ENCODE measurements at places on chromosomes 7 and 10.

- DNase-seq = no peak
Observed at GRCh38 chr10:51106311-51106945, 32.1 kb downstream of the PRKG1 start.

GRCh38 chr10:36736311-36736710 is 389.1 kb upstream of the ANKRD30A start:
- DNase-seq = no peak

GRCh38 chr7:151792636-151793035 is 84.3 kb downstream of the PRKAG2 start:
- no peak for DNase-seq

- no peak for DNase-seq
Observed at GRCh38 chr10:113179265-113179664, 229.2 kb downstream of the TCF7L2 start.

DNA sequence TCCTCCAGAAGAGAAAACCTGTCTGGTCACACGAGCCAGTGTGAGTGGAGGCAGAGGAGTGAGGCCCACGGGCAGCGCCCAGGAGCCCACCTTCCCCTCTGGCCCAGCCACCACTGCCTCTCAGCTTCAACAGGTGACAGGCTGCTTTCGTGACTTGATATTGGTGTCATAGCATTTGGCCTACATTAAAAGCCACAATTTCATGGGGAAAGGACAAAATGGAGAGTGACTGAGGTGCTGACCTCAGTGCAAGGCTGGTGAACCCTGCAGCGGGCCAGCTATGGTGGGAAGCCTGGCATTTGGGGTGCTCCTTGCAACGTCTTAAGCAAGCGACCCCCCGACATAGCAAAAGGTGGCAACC is 21.3 kb downstream of the ECHDC3 start:
- DNase-seq = no peak

Data from activated CD8-positive, alpha-beta memory T cell treated with anti-CD3 and anti-CD28 coated beads for 4 hours (primary cell).